SHP77 treated with DMSO at 0.1 percent for 48 hours (cell line): ENCODE measurements at places on chromosomes 1 and 21.

- DNase-seq: no peak
These were observed 7.2 kb upstream of the SLX9 start for GRCh38 chr21:44932408-44933181.

- no peak for DNase-seq
These were observed 1.5 kb downstream of the L1TD1 start for GRCh38 chr1:62196086-62196690.

GRCh38 chr1:33072707-33073106, 8.2 kb upstream of the AZIN2 start:
- no peak for DNase-seq

- DNase-seq: no peak
These were observed 6.2 kb downstream of the RNPEP start for GRCh38 chr1:201988601-201989000.

GRCh38 chr1:112937070-112937469, 18.9 kb downstream of the SLC16A1 start:
- DNase-seq: no peak

GRCh38 chr21:29366532-29366931, 67.8 kb downstream of the BACH1 start:
- no peak for DNase-seq

DNA sequence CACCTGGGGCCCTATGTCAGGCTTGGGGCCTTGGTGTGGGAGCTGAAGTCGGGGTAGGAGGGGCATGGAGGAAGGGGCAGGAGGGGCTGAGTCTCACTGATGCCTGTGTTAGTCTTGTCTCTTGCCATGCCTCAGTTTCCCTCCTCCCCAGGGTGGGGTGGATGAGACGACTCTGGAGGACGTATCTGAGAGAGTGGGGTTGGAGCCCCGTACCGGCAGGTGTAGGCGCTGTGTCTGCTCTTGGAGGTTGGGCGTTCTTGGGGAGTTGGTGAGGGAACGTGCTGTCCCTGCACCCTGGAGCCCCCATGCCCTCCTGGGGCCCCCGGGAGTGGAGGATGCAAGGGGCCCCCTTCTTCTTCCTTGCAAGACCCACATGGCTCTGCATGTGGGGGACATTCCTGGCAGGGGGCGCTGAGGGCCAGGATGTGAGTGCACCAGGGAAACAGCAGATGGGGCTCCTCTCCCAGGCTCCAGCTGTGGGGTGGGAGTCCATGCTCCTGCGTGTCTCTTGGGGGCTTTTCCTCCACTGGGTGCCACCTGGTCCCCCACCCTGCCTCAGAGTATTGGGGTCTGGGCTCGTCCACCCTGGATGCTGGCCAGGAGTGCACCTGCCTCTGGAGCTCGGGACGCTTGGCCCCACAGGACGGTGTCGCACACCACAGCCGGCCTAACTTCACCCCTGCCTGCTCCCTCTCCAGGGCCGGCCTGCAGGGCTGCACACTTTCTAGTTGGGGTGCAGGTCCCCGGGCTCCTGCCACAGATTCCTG, 1.4 kb upstream of the TNFRSF14 start:
- no peak for DNase-seq

- DNase-seq: no peak
These were observed 323.8 kb downstream of the AMY1C start for GRCh38 chr1:104073463-104073902.

- no peak for DNase-seq
These were observed 22.7 kb downstream of the MRPL37 start for GRCh38 chr1:54222711-54223110.

DNA sequence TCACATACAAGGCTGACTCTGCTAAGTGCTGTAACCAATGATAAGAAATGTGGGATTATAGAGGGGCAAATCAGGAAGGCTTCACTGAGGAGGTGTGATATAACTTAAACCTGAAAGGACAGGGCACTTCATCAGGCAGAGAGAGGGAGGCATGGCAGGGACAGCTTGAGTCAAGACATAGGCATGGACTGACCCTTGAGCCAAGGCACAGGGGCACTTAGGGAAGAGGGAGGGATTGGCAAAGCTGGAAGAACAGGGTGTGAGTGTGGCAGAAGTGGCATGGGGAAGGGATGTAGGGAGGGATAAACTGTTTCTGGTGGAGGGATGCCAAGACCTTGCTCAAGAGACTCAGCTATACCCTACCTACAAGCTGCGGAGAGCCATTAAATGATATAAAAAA, 81.3 kb downstream of the PLXNA2 start:
- no peak for DNase-seq

DNA sequence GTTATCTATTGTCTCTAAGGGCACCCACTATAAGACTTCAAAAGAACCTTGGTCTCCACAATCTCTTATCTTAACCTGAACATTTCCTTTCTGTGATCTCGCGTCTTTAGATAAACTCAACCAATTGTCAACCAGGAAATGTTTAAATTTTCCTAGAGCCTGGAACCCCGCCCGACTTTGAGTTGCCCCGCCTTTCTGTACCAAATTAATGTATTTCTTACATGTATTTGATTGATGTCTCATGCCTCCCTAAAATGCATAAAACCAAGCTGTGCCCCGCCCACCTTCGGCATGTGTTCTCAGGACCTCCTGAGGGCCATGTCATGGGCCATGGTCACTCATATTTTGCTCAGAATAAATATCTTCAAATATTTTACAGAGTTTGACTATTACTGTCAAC, 5.9 kb upstream of the CXADR start:
- DNase-seq: no peak

- no peak for DNase-seq
These were observed 23.3 kb downstream of the CNIH4 start for GRCh38 chr1:224380003-224380402.

GRCh38 chr1:76764638-76765454, 102.4 kb upstream of the ST6GALNAC5 start:
- no peak for DNase-seq

GRCh38 chr1:228210712-228211530, 3.1 kb downstream of the OBSCN start:
- DNase-seq: no peak

- no peak for DNase-seq
These were observed 55.3 kb downstream of the DOP1B start for GRCh38 chr21:36211660-36212512.

DNA sequence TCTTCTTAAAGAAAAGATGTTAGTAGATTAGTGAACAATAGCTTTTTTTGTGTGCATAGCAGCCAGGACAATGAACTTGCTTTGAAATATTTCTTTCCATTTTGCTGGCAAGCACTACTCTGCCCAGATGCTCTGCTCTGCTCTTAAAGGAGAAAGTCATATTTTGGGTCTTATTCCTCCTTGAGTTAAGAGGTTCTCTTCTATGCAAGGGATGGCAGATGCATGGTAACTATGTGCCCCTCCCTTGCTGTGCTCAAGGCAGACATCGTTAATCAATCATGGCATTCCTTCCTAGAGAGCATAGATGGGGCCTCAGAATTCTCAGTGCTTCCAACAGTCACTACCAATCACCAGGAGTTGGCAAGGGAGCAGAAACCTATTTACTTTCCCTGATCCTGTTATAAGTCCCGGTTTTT, 27.6 kb downstream of the NIPAL3 start:
- DNase-seq: no peak
